ENCODE measurements at places on chromosomes 6 and 20.
A peak's percentile ranks its signal among the peaks of the same experiment; 100 is the strongest.

DNA sequence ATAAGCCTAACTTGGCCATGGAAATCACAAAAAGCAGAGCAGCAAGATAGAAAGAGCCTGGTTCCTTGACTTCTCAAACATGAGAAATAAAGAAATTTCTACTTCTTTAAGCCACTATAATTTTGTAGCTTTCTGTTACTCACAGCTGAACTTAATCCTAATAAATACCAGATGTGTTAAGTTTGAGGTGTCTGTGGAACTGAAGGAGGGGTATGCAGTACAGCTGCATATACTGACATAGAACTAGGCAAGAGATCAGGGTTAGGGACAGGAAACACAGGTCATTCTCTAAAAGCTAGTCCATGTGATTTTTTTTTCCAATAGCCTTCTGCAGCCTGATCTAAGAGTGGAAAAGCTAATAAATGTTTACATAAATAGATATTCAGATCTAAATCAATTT, 123.9 kb downstream of the COL12A1 start:
- H3K4me3 ChIP-seq, result no peak overlapping the region
- H3K4me1 ChIP-seq, result peaks cover 4% of the 10 kb centered on the region
- no peak overlapping the region for H3K27ac ChIP-seq
- DNase-seq, result no peak
- no peaks in the 10 kb centered on the region for H3K36me3 ChIP-seq

DNA sequence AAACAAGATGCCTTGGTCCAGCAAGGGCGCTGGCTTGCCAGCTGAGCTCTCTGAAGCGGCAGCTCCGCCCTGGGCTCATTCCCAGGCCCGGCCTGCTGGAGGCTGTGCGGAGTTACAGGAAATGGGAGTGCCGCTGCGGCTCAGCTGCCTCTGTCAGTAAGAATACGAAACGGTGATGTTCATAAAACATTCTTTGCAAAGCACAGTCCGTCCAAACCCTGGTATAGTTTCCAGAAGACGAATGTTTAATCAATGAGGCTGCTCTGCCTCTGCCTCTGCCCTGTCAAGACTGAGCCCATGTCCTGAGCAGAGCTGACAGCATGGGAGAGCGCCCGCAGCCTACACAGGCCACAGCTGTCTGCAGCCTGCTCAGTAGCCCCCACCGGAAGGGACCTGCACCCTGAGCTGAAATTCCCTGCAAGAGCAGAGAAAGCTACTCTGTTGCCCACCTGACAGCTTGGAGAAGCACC, 153.3 kb upstream of the SNX9 start:
- H3K4me3 ChIP-seq, result no peak overlapping the region
- no peaks in the 10 kb centered on the region for H3K4me1 ChIP-seq
- no peaks in the 10 kb centered on the region for H3K36me3 ChIP-seq

GRCh38 chr6:28393912-28394662, 5.5 kb downstream of the ZSCAN12 start:
- no peak for DNase-seq
- H3K4me1 ChIP-seq, result no peaks in the 10 kb centered on the region
- no peak overlapping the region for H3K4me3 ChIP-seq
- H3K27ac ChIP-seq, result no peak overlapping the region
- peaks cover 12% of the 10 kb centered on the region for H3K36me3 ChIP-seq

- no peak overlapping the region for H3K27ac ChIP-seq
- peaks cover 31% of the 10 kb centered on the region for H3K36me3 ChIP-seq
- no peaks in the 10 kb centered on the region for H3K27me3 ChIP-seq
Observed at GRCh38 chr20:37522260-37523011, 1.4 kb downstream of the NNAT start.

GRCh38 chr6:117501722-117502121, 19.2 kb downstream of the DCBLD1 start:
- H3K27ac ChIP-seq, result no peak overlapping the region
- no peaks in the 10 kb centered on the region for H3K27me3 ChIP-seq
- no peak for DNase-seq
- H3K4me1 ChIP-seq, result no peaks in the 10 kb centered on the region
- no peak overlapping the region for H3K4me3 ChIP-seq

- H3K36me3 ChIP-seq, result no peaks in the 10 kb centered on the region
- H3K4me3 ChIP-seq, result no peak overlapping the region
- no peaks in the 10 kb centered on the region for H3K4me1 ChIP-seq
- no peaks in the 10 kb centered on the region for H3K27me3 ChIP-seq
- DNase-seq, result no peak
Observed at GRCh38 chr20:53040693-53041589, 68.8 kb downstream of the TSHZ2 start.

DNA sequence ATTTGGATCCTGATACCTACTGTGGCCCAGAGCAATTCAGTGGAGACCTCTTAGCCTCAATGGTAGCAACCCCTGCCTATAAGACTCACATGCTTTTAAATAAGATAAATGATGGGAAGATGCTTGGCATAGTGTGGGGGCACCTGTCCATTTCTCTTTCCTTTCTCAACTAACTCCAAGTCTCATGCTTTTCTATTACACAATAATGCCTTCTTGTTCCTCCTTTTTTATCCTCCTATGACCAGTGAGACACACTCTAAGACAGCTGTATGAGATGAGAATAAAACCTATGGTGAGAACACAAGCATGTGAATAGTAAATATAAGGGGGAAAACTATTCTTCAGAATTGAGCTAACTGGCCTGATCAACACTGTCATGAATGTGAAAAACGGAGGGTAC, 147.0 kb upstream of the STXBP5 start:
- no peaks in the 10 kb centered on the region for H3K4me1 ChIP-seq
- no peak for DNase-seq
- no peaks in the 10 kb centered on the region for H3K36me3 ChIP-seq
- no peak overlapping the region for H3K27ac ChIP-seq
- no peaks in the 10 kb centered on the region for H3K27me3 ChIP-seq

- H3K36me3 ChIP-seq, result no peaks in the 10 kb centered on the region
- no peaks in the 10 kb centered on the region for H3K4me1 ChIP-seq
- H3K27me3 ChIP-seq, result no peaks in the 10 kb centered on the region
- DNase-seq, result no peak
- no peak overlapping the region for H3K27ac ChIP-seq
- no peak overlapping the region for H3K4me3 ChIP-seq
Observed at GRCh38 chr6:159464816-159465215, 228.2 kb downstream of the SOD2 start.

GRCh38 chr20:64079273-64080012, at the start of gene RGS19:
TSS of gene RGS19 (minus strand) at chr20:64079518. CDS start at chr20:64076886, 2,632 bp downstream.
- H3K36me3 ChIP-seq, result no peaks in the 10 kb centered on the region
- peak within 1 kb of the TSS; percentile 81 for H3K4me3 ChIP-seq
- H3K27ac ChIP-seq, result peak within 1 kb of the TSS; percentile 84
- H3K27me3 ChIP-seq, result peaks cover 8% of the 10 kb centered on the region
- H3K4me1 ChIP-seq, result peaks cover 26% of the 10 kb centered on the region

Data from tibial nerve (tissue), 4 donors.